ENCODE measurements at places on chromosomes 11 and 22. TPM values are rescaled to one million over a fixed set of nuclear protein-coding genes. Genes with fewer than 3 reads are reported as not detected.

GRCh38 chr11:44351006-44351660 is 41.2 kb upstream of the ALX4 start:
- no peak overlapping the region for H3K27ac ChIP-seq
- no peaks in the 10 kb centered on the region for H3K36me3 ChIP-seq
- no peak for DNase-seq
- no peaks in the 10 kb centered on the region for H3K27me3 ChIP-seq

DNA sequence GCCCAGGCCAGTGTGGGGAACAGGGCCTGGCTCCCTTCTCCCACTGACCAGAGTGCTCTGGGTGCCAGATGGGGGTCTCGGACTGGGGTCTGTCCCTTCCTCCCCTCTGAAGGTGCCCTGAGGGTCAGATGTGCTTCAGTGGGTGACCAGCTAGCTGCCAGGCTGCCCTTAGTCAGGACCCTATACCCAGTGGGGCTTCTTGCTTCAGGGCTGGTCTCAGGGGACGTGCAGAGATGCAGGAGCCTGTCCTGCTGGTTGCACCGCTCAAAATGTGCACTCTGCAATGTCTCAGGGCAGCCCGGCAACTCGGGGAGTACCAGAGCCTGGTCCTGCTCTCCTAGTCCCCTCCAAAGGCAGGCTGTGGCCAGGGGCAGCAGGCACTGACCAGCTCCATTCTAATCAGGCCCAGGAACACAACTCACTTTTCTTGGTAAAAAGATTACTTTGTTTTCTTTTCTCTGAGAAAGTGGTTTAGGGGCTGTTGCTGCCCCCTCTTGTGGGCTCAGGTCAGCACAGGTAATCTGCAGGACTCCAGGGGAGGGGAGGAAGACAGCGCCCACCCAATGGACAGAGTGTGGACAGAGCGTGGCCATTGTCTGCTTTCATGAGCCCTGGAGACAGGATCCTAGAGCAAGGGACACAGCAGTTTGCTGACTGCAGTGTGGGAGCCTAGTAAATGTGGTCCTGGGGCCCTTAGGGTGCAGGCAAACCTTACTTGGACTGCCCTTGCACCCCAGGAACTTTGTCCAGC is 80.9 kb downstream of the MED15 start:
- peaks cover 31% of the 10 kb centered on the region for H3K36me3 ChIP-seq
- H3K4me1 ChIP-seq: no peaks in the 10 kb centered on the region
- DNase-seq: no peak
- H3K4me3 ChIP-seq: no peak overlapping the region

DNA sequence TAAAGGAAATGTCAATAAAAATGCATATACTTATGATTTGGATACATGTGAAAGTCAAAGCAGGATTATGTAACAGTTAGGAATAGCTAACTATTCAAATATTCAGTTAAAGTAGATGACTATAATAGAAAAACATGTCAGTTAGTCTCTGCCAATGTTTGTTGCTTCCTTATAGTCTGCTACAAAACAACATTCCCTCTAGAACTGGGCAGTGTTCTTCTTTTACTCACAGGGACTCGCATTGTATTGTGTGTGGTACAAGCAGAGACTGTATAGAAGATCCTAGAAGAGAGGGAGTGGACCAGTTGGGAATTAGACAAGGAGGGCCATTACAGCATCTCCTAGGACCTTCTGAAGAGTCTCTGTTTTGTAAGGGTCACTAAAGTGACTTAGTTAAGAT is 10.6 kb downstream of the ACAT1 start:
- H3K4me3 ChIP-seq: no peak overlapping the region
- no peak for DNase-seq
- H3K27ac ChIP-seq: no peak overlapping the region
- no peaks in the 10 kb centered on the region for H3K27me3 ChIP-seq
- H3K4me1 ChIP-seq: no peaks in the 10 kb centered on the region

Gene PLXNB2
- 87.6 TPM for total RNA-seq

DNA sequence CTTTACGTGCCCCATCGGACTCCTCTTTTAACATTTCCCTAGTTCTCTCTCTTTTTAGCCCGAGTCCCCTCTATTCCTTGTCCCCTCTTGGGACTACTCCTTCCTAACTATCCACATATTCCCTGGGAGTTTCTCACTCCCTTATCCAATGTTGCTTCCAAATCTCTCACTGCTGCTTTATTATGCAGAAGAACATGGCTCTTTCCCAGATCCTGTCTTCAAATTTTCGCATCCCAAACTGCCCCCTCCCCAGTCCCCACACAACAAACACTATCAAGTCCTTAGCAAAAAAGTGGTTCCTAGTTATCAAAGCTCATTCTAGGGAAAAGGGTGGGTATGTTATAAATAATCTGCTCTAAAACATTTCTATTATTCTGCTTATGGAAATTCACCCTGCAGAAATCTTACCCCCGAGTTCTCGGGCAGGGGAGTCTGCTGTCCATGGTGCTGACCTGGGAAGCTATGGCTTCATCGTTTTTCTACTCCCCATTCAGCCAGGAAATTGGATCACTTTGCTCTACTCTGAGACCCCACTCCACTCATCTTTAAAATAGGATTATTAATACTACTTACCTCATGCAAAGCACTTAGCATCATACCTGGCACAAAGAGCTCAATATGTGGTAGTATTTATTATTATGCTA is 393.5 kb downstream of the BUD13 start:
- H3K27ac ChIP-seq: no peak overlapping the region
- no peak overlapping the region for H3K4me3 ChIP-seq
- peaks cover 3% of the 10 kb centered on the region for H3K4me1 ChIP-seq
- DNase-seq: peak; percentile 43
- no peaks in the 10 kb centered on the region for H3K27me3 ChIP-seq
- peaks cover 2% of the 10 kb centered on the region for H3K36me3 ChIP-seq

- H3K36me3 ChIP-seq: no peaks in the 10 kb centered on the region
- H3K27me3 ChIP-seq: no peaks in the 10 kb centered on the region
- H3K4me3 ChIP-seq: no peak overlapping the region
These were observed 32.5 kb downstream of the LMO1 start for GRCh38 chr11:8230921-8231847.

Gene CCDC34
- total RNA-seq: 24.5 TPM

DNA sequence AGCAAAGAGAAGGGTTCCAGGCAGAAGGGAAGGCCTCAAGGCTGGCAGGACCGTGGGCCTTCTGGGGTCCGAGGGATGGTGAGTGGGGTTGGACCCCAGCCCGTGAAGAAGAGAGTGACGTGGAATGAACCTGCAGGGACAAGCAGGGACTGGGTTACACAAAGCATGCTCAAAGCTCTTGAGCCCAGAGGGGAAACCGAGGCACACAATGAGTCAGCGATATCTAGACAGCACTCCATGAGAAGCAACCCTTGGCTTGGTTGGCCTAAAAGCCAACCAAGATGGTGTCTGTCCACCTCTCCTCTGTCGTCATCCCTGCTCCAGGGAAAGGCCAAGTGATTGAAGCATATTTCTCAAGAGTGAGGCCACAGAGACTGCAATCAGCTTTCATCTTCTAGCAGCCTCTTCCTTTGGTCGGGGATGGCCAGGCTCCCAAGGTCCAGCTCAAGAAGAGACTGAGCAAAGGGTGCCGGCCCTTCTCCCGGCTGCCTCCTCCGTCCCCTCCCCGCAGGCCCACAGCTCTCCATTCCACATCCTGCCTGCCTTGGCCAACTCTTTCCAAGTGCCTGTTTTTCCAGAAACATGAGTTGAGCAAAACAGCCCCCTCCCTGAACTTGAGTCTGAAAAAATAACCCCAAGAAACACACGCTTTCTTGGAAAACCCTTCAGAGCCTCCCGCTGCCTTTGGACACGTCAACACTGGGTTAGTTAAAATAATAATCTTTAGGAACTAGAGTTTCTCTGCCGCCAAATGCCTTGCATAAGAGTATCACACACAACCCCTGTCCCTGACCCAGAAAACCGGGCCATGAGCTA is 556.6 kb downstream of the MIAT start:
- no peak overlapping the region for H3K4me3 ChIP-seq
- no peaks in the 10 kb centered on the region for H3K27me3 ChIP-seq
- no peaks in the 10 kb centered on the region for H3K36me3 ChIP-seq
- H3K4me1 ChIP-seq: no peaks in the 10 kb centered on the region

- H3K36me3 ChIP-seq: no peaks in the 10 kb centered on the region
- no peak overlapping the region for H3K4me3 ChIP-seq
- H3K27me3 ChIP-seq: no peaks in the 10 kb centered on the region
- no peaks in the 10 kb centered on the region for H3K4me1 ChIP-seq
These were observed 30.6 kb downstream of the UBASH3B start for GRCh38 chr11:122686111-122686510.

Gene GAL
- 65.2 TPM for total RNA-seq

DNA sequence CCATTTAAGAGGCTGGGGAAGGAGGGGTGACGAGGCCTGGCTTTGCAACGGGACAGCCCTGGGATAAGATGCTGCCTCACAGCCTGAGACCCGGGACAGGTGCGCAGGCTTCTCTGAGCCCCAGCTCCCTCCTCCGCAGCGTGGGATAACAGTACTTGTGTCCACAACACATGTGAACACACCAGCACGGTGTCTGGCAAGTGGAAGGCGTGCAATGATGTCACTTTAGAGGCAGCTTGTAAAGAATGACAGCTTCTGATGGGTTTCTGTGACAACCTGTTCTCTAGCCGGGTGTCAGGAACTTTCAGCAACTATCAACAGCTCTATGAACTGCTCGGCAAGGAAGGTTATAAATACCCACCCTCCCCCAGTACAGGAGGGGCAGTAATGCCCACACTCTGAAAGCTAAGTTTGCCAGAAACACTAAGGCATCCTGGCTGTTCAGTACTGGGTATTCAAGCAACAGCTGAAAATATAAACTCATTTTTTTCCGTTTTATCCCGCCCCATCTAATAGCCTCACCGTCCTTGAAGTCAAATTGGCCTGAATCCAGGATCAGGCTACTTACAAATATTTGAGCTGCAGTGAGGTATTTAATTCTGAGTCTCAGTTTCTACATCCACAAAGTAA is 59.7 kb downstream of the MYH9 start:
- H3K36me3 ChIP-seq: peaks cover 87% of the 10 kb centered on the region
- no peak for DNase-seq
- no peak overlapping the region for H3K27ac ChIP-seq
- H3K27me3 ChIP-seq: no peaks in the 10 kb centered on the region

Gene BIK
- 6.8 TPM for total RNA-seq

DNA sequence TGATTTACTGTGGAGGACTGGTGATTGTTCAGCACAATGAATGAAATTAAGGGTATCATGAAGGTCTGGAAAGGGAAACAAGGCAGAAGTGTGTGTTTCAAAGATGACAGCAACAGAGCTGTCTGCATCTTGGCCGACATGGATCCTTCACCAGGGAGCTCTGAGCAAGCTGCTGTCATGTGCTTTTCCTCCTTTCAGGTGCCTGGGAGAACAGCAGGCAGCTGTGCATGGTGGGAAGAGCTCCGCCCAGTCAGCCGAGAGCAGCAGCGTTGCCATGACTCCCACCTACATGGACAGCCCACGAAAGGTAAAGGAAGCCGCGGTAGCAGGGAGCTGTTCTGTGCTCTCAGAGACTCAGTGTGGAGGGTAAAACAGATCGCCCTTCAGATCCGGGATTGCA is 87.1 kb upstream of the YWHAH start:
- H3K36me3 ChIP-seq: no peaks in the 10 kb centered on the region
- H3K4me3 ChIP-seq: no peak overlapping the region
- no peak overlapping the region for H3K27ac ChIP-seq
- no peaks in the 10 kb centered on the region for H3K4me1 ChIP-seq
- H3K27me3 ChIP-seq: no peaks in the 10 kb centered on the region
- DNase-seq: peak; percentile 93

GRCh38 chr11:848380-848931 is 5.8 kb downstream of the TSPAN4 start:
- peak overlapping the region; percentile 36 for H3K4me3 ChIP-seq
- DNase-seq: peak; percentile 65
- H3K27me3 ChIP-seq: no peaks in the 10 kb centered on the region
- no peak overlapping the region for H3K27ac ChIP-seq
- peaks cover 2% of the 10 kb centered on the region for H3K4me1 ChIP-seq

- peak; percentile 56 for DNase-seq
- no peak within 1 kb of the TSS for H3K27ac ChIP-seq
- peaks cover 9% of the 10 kb centered on the region for H3K4me1 ChIP-seq
- H3K36me3 ChIP-seq: peaks cover 6% of the 10 kb centered on the region
These were observed at the start of gene LGALS12 for GRCh38 chr11:63505857-63506528. LGALS12 (plus strand) TSS chr11:63506084; CDS start chr11:63506459, 375 bp downstream.

DNA sequence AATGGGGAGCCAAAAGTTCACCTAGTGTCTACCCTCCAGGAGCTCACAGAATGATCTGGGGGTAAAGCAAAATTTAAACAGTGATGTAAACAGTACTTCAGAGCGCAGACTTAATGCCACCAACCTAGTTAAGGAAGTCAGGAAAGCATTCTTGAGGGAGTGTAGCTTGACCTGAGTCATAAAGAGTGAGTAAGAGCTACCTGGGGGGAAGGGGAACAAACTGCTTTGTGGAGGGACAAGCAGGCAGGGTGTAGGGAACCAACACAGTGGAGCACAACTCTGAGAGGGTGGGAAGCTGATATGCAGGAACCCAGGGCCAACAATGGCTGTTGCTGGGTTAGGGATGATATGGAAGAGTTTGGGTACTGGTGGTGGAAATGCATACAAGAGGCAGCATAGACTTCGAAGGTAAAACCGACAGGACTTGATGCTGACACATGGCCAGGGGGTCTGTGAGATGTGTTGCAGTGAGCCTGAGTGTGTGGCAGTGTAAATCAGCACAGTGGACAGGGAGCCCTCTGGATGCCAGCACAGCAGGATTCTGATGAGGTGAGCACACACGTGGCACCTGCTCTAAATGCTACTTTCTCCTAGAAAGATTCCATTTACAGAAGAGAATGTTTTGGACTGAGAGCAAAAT is 58.3 kb upstream of the CYP2D6 start:
- H3K4me3 ChIP-seq: no peak overlapping the region
- no peaks in the 10 kb centered on the region for H3K27me3 ChIP-seq
- no peaks in the 10 kb centered on the region for H3K36me3 ChIP-seq
- no peak for DNase-seq

Gene CTSW
- not detected for total RNA-seq

DNA sequence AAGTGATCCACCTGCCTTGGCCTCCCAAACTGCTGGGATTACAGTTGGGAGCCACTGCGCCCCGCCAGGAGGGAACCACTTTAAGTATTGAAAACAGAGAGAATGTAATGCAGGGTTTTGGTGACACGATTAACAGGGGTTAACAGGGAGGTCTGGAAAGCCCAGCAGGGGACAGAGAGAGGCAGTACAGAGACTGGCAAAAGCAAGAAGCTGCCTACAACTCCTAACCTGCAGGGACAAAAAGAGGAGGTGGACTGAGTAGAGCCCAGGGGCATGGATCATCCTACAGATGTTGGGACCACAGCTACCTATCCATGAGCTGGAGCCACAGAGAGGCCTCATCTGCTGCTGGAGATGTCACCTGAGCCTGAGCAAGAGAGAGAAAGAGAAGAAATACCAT is 1.7 kb upstream of the SPINDOC start:
- peak overlapping the region; percentile 71 for H3K4me3 ChIP-seq
- H3K36me3 ChIP-seq: peaks cover 12% of the 10 kb centered on the region
- H3K27me3 ChIP-seq: no peaks in the 10 kb centered on the region
- no peak for DNase-seq
- peaks cover 3% of the 10 kb centered on the region for H3K4me1 ChIP-seq
- no peak overlapping the region for H3K27ac ChIP-seq

Data from H9 (cell line).